ENCODE measurements at places on chromosomes 11 and 22. TPM values are rescaled to one million over a fixed set of nuclear protein-coding genes. Genes with fewer than 3 reads are reported as not detected.

SHISA8 gene
- total RNA-seq, result 10.9 TPM

FAM227A gene
- 0.20 TPM for total RNA-seq

TBX1 gene
- total RNA-seq, result not detected

OR8G1 gene
- total RNA-seq, result not detected

OR52A1 gene
- total RNA-seq, result not detected

TMEM191B gene
- 2.5 TPM for total RNA-seq

OR52A5 gene
- total RNA-seq, result not detected

KCNJ4 gene
- total RNA-seq, result not detected

ZNF143 gene
- 41.1 TPM for total RNA-seq

OR51B5 gene
- not detected for total RNA-seq

CD44 gene
- 1,546 TPM for total RNA-seq

OR4D11 gene
- not detected for total RNA-seq

TESMIN gene
- 1.8 TPM for total RNA-seq

ACCS gene
- 27.0 TPM for total RNA-seq

MS4A6A gene
- total RNA-seq, result 0.22 TPM

NUP98 gene
- 117 TPM for total RNA-seq

PIWIL4 gene
- total RNA-seq, result 0.62 TPM

PTGDR2 gene
- 0.07 TPM for total RNA-seq

NAV2 gene
- total RNA-seq, result 9.0 TPM

PGM2L1 gene
- 3.5 TPM for total RNA-seq

BANF1 gene
- total RNA-seq, result 228 TPM

OSM gene
- 1.0 TPM for total RNA-seq

GTF2H1 gene
- total RNA-seq, result 60.3 TPM

TPP1 gene
- total RNA-seq, result 123 TPM

CALCA gene
- total RNA-seq, result not detected

ZFPL1 gene
- total RNA-seq, result 35.7 TPM

CBLIF gene
- total RNA-seq, result not detected

APOBEC3A gene
- total RNA-seq, result not detected

Measured in activated B cell treated with CpG ODN at 0.5 μM for 24 hours (primary cell).